ENCODE measurements at places on chromosomes 2 and 18.

DNA sequence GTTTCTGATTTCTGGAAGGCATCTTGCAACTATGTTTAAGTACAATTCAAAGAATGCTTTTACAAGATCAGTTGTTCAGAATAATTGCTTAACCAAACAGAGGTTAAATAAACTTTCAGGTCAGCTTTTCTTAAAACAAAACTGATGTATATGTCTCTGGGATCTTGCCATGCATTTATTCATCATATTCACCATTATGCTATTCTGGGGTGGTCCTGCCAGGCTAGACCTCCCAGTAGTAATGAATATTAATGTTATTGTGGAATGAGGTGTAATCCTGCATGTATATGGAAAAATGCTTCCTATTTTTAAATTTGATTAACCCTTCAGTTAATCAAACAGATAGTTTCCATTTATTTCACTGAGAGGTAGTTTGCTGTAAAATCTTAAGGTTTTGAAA is 129.3 kb upstream of the RGPD4 start:
- DNase-seq = no peak

DNA sequence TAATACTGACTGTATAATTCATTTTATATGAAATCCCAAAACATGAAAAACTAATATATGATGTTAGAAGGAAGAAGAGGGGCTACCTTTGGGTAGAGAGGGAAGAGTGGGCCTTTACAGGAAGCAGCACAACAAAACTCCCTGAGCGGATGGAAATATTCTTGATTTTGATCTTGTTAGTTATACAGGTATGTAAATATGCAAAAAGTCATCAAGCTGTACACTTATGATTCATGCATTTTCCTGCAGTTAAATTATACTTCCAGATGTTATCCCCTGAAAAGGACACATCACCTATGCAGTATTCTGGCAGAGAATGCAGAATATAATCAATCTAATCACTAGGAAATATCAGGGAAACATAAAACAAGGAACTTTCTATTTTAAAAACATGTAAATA is 249.4 kb upstream of the MGAT5 start:
- DNase-seq = no peak

GRCh38 chr2:152454960-152455359 is 120.0 kb downstream of the FMNL2 start:
- DNase-seq = no peak

- DNase-seq = no peak
These were observed 218.9 kb downstream of the ZNF385B start for GRCh38 chr2:179642462-179642861.

GRCh38 chr2:236265675-236266074 is 1.5 kb upstream of the ASB18 start:
- no peak for DNase-seq

Measured in fibroblast of skin of left quadriceps (primary cell).